ENCODE measurements at places on chromosomes 7 and 10.

DNA sequence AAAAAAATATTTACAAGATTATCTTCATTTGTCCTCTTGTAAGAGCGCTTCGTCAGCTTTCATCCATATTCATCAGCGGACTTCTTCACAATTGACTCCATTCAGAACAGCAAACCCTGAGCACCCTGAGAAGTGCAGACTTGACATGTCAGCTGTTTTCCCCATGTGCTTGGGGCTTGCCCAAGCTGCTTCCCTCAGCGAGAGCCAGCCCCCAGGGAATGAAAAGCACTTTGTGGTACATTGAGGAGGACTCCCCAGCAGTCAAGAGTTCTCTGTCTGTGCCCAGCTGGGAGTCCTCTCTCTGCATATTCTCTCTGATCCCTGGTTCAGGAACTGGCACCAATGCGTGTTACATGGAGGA, 22.7 kb downstream of the HKDC1 start:
- DNase-seq: no peak

DNA sequence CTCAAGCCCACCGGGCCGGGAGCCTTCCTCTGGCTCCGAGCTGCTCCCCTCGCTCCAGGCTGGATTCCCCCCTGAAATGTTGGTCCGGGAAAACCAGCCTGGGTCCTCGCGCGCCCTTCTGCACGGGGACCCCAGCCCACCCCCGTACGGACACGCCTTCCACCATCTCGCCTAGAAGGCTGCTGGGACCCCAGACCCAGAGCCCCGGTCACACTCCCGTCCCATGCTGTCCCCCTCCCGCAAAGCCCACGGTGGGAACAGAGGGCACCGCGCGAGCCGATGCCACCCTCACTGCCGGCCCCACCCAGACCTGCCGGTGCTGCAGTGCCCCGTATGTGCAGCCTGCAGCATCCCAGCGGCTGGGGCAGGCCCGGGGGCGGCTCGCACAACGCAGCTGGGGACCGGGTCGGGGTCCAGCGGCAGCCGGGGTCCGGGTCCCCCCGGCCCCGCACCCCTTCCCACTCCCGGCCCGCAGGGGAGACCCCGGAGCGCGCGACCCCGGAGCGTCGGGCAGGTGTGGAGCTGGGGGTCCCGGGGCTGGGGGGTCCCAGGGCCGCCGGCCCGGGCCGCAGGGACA, 871 bp downstream of the SPOCK2 start:
- DNase-seq: peak; percentile 54

- DNase-seq: peak; percentile 100
Observed at GRCh38 chr10:97849687-97850402, at the start of gene GOLGA7B. TSS of gene GOLGA7B (plus strand) at chr10:97849843. CDS start at chr10:97850304, 461 bp downstream.

DNA sequence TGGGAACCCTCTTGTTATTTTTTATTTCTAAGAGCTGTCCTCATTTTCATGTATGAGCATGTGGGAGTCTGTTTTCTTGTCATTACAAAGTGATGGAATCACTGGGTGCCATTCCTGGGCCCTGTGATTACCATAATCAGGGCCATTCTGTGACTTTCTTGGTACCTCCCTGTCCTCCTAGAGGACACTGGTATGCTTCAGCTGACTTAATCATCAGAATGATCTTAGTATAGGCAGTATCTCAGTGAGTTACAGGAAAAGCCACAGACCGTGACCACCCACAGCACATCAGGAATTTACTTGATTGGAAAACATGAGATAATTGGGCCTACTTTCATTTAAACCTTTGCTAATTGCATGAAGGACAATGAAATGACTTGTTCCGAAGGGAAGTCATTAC, 7.2 kb downstream of the NOM1 start:
- no peak for DNase-seq

- no peak for DNase-seq
Observed at GRCh38 chr10:17109046-17109445, 20.6 kb downstream of the CUBN start.

GRCh38 chr10:42367532-42368230, 270.7 kb downstream of the ZNF33B start:
- peak; percentile 78 for DNase-seq

DNA sequence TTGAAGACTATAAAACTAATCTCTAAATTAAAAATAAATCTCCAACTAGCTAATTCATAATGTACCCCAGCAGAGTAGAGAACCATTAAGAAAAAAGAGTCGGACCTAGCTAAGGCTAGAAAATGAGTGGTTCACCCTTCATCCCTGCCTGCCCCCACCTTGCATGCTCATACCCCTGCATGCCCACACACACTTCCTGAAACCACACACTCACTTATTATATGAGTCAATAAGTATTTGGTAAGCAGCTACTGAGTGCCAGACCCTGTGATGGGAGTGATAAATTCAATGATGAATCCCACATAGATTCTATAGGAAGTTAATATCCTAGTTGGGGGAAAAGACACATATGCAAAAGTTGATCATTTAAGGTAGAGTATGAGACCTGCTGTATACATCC, 152.9 kb upstream of the INHBA start:
- DNase-seq: no peak

DNA sequence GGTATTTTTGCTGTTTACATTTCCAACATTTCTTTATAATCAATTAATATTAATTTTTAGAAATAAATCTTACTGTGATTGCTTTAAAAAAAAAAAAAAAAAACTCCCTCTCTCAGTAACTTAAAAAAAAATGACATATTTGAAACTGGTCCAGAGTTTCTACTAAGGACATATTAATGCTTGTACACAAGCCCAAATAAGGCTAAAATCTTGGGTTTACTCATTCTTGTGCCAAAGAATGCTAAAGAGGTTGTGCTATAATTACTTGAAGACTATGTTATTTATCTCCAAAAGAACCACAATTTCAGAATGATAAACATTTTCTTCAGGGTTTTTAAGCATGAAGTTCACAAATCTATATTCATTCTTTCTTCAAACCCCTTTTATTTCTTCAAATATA, 39.4 kb upstream of the PHF14 start:
- no peak for DNase-seq

- DNase-seq: no peak
Observed at GRCh38 chr7:100102950-100103840, 1.8 kb downstream of the AP4M1 start.

DNA sequence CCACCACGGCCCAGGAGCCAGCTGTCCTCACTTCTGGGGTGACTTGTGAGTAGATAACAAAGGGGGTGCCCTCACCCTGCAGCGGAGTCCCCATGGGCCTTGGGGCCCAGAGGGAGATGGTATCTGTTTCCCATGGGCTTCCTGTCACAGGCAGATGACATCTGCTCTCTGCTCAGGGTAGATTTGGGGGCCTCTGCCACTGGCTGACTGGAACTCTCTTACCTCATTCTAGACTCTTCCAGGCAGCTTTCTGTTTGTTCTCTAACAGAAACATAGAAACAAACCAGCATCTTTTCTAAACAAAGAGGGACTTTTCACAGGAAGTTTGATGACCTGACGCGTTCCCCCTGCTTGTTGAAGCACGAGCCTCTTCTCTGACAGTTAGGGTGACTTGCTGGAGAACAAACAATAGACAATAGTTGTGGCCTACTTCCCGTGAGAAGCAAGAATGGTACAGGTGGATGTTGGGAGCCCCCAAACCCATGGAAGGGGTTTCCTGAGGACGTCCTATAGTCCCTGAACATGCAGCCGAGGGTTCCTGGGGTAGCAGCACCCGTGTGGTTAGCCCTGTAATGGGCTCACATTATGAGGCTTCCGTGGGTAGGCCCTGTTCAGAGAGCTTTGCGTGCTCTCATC, 61.6 kb downstream of the GRK5 start:
- no peak for DNase-seq

GRCh38 chr7:117243390-117243789, 79.5 kb downstream of the WNT2 start:
- no peak for DNase-seq

DNA sequence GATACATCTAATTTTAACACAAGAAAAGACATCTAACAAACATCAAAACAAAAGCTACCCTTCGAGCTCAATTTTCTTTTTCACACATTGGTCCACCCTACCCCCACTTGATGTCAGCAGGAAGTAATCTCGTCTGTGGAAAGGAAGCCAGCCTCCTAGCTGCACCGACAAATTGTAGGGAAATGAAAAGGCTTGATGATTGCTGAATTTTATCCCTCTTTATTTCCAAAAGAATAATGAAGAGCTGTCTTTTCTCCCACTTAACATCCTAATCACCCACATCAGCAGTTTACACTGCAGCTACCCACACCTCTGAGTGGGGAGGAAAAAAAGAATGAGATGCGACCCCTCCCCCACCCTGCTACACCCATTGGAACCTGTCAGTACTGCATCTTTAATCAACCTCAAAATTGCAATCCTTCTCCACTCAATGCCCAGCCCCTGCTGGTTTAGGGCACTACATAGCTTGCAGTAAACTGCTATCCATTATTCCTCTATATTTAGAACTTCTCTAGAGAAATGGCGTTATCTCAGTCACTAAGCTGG, 10.6 kb upstream of the CPVL start:
- DNase-seq: no peak

- DNase-seq: no peak
Observed at GRCh38 chr10:125738206-125738605, 18.7 kb downstream of the EDRF1 start.

- DNase-seq: no peak
Observed at GRCh38 chr7:44567884-44568283, 5.8 kb downstream of the DDX56 start.

DNA sequence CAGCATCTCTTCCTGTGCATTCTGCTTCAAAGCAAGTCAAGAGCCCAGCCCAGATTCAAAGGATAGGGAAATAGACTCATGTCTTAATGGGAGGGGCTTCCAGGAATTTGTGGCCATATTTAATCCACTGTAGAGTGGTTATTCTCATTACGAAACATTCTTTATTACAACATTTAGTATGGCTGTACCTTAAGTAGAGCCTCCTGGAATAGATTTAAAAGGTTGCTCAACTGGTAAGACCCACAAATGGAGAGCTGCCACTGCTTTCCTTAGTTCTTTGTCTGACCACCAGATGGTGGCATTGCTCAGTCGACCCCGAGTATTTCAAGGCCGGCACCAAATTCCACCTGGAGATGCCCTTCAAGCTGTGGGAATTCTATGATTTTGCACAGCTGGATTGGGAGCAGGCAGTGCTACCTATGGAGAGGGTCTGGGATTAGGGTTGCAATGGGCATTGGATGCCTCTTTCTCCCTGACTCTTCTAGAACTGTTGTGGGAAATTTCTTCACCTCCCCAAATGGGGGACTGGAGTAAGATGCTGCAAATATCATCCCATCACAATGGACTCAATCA, 102.2 kb downstream of the RBM20 start:
- DNase-seq: peak; percentile 81

GRCh38 chr7:146514304-146514703, 397.7 kb downstream of the CNTNAP2 start:
- DNase-seq: no peak

DNA sequence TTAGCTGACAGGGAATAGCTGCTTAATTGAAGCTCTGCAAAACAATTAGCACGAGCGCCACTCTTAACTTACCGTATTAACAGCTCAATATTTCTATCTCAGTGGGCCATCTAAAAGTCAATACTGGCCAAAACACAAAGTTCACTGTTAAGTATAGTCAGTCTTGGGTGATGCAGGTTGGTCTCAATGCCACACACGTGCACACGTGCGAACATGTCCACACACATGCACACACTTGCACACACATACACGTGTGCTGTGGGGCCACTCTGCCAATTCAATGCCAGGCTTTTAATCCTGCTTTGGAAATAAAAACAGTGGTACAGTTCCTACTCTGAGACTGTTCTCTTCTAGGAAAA, 105.1 kb downstream of the GRB10 start:
- DNase-seq: no peak

- no peak for DNase-seq
Observed at GRCh38 chr10:97197030-97197500, 11.3 kb upstream of the SLIT1 start.

DNA sequence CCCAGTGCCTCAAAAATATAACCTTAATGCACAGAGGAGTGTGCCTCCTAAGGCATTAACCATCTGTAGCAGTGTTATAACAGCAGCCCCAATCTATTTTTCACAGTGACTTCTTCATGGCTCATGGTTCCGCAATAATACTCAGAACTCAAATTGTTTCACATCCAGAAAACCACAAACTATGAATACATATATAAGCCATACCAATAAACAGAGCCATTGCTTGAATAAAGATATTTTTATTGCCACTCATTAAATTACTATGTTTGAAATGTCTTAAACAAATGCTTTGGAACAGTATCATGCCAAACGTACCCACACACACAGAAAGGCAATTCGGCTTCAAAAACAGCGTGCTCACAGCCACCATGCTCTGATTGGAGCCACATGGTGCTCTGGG, 629.3 kb upstream of the NRP1 start:
- DNase-seq: no peak

GRCh38 chr7:45072131-45073030, 16.4 kb downstream of the NACAD start:
- DNase-seq: peak; percentile 32

GRCh38 chr7:157901166-157901565, 564.4 kb downstream of the DNAJB6 start:
- no peak for DNase-seq

- DNase-seq: no peak
Observed at GRCh38 chr7:150940431-150941102, 37.6 kb downstream of the KCNH2 start.

DNA sequence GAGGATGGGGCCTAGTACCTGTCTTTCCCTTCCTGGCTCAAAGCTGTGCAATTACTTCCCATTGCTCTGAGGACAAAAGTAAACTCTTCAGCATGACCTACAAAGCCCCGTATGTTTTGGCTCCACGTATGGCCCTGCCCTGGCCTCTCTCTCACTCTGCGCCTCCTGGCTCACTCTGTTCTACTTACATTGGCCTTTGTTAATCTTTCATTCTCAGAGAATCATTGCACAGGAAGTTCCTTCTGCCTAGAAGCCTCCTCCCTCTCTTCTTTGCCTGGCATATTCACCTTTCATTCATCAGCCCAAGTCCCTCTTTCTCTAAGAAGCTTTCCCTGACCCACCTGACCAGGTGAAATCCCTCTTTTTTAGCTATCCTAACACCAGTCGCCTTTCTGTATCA, 23.9 kb downstream of the LIPM start:
- DNase-seq: no peak

- no peak for DNase-seq
Observed at GRCh38 chr7:41570766-41571165, 132.1 kb downstream of the INHBA start.

DNA sequence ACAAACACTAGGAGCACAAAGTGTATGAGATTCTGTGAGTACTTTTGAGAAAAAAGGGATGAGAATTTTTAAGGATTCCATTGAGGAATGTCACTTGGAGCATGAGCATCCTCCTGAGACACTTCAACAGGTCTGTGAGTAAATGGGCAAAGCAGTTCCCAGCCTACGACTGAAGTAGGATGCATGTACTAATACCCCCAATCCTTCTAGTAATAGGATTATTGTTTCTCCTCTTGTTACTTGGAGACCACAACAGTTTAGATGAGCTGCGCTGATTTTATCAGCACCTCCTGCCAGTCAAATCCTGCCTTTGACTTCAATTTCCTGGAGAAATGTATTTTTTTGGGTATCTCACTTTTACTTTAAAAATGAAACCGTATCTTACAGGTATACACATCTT, 820 bp downstream of the BBS9 start:
- DNase-seq: no peak

DNA sequence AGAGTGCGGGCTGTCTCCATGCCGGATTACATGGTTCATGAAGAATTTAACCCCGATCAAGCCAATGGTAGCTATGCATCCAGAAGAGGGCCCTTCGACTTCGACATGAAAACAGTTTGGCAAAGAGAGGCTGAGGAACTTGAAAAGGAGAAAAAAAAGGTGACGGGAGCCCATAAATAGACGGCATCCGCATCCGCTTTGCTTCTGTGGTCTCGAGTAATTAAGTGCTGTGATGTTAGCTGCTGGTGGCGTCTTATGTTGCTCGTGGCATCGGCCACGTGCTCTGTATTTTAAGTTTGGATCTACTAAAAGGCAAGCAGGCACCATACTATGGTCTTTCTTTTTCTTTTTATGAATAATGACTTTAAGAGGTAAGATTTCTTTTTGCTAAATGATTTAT, 11.1 kb downstream of the C7orf57 start:
- DNase-seq: no peak

Data from iPS-NIHi11 (cell line).